Stimulated activated CD4-positive, alpha-beta T cell treated with anti-CD3 and anti-CD28 coated beads, Interleukin-15, amount 100 ng/mL, for 24 hours (primary cell): ENCODE measurements at places on chromosomes 5 and 9.

DNA sequence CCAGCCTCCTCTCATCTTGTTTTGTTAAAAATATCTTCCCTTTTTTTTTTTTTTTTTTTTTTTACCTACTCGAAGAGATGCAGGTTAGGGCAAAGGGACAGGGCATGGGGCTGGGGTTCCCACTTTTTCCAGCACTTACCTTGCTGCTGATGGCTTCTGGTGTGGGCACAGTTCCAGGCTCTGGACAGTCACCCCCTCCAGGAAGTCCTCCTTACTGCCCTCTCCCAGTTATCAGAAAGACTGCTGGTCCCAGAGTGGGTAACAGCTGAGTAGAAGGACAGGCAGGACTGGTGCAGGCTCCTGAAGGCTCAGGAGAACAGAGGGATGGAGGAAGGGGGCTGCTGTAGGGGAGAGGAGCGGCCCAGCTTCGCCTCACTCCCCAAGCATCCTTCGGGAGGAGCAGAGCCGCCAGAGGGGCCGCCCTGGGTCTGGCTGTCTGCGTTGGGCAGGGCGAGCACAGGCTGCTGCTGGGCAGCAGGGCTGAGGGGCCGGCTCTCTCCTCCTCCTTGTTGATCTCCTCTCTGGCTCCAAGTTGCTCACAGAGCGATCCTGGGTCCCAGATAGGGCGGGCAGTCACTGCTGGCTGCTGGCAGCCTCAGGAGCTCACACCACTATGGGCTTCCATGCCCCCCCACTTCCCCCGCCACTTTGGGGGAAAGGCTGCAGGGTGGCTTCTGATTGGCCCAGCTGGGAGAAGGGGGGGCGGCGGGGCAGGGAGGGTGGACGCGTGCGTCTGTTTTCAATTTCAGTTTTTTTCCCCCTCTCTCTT is at the start of gene PDGFRB:
Gene PDGFRB, minus strand, starts transcription at position 588 of the 769 bp plus-strand sequence. CDS start 18,798 bp downstream, outside the sequence.
- peak; percentile 44 for DNase-seq

DNA sequence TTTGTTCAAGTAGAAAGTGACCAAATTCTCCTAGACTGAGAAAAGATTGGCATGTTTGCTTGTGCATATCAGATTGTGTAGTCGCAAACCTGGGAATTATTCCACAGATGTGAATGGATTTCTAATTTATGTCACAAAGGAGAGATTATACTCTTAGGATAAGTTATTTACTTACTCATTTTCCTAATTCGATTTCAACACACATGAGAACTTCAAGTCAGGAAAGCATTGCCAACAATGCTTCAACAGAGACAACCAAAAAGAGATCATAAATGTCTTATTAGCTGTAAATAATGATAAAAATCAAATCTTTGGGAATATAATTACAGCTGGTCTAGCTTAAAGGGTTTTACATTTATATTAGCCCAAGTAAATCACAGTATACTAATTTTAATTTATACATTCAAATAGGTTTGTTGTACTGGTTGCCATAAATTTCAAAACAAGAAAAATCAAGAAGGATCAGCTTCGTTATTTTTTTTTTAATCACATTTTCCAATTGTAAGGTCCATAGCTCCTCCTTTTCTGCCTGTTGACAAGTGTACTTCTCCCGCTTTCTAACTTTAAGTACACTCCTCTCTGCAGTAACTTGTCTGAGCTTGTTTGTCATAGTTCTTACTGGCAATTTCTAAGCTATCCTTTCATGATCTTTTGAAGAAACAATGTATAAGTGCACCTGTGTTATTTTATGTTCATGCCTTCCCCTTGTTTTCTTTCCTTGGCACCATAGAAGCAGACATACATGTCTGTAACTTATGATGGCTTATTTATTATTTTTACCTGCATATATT is 246.6 kb downstream of the DEPDC1B start:
- no peak for DNase-seq

GRCh38 chr5:154484393-154485095 is 6.5 kb upstream of the HAND1 start:
- DNase-seq = no peak

GRCh38 chr5:17995997-17996396 is 361.7 kb downstream of the TAF11L14 start:
- DNase-seq = no peak

GRCh38 chr9:83284746-83285145 is 221.8 kb upstream of the RASEF start:
- no peak for DNase-seq

GRCh38 chr5:59460368-59461153 is 433.0 kb downstream of the PDE4D start:
- no peak for DNase-seq

- no peak for DNase-seq
Measured at GRCh38 chr9:117205806-117206205, 209.1 kb downstream of the ASTN2 start.

GRCh38 chr5:167773668-167774301 is 517.7 kb upstream of the WWC1 start:
- no peak for DNase-seq

DNA sequence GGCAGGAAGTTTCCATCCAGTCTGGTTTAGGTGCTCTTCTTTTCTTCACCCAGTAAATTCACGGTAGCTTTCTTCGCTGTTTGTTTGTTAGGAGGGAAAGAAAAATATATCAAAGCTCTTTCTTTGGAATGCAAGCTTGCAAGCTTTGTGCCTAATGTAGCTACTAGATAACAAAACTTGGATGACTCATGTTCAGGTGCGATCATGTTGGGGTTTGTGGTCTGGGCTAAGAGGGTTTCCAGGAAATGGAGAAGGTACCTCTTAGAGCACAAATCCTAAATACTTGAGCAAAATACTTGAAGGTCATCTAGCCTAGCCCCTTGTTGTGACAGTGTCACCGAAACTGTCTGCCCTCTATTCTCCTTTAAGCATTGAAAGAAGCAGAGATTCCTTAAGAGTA is 17.7 kb downstream of the SRP19 start:
- peak; percentile 52 for DNase-seq

DNA sequence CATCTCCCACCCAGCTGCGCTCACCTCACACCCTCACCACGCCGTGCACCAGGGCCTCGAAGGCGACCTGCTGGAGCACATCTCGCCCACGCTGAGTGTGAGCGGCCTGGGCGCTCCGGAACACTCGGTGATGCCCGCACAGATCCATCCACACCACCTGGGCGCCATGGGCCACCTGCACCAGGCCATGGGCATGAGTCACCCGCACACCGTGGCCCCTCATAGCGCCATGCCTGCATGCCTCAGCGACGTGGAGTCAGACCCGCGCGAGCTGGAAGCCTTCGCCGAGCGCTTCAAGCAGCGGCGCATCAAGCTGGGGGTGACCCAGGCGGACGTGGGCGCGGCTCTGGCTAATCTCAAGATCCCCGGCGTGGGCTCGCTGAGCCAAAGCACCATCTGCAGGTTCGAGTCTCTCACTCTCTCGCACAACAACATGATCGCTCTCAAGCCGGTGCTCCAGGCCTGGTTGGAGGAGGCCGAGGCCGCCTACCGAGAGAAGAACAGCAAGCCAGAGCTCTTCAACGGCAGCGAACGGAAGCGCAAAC is 1.1 kb downstream of the POU4F3 start:
- no peak for DNase-seq

- DNase-seq = no peak
Measured at GRCh38 chr5:81297531-81297930, 3.9 kb upstream of the ZCCHC9 start.

DNA sequence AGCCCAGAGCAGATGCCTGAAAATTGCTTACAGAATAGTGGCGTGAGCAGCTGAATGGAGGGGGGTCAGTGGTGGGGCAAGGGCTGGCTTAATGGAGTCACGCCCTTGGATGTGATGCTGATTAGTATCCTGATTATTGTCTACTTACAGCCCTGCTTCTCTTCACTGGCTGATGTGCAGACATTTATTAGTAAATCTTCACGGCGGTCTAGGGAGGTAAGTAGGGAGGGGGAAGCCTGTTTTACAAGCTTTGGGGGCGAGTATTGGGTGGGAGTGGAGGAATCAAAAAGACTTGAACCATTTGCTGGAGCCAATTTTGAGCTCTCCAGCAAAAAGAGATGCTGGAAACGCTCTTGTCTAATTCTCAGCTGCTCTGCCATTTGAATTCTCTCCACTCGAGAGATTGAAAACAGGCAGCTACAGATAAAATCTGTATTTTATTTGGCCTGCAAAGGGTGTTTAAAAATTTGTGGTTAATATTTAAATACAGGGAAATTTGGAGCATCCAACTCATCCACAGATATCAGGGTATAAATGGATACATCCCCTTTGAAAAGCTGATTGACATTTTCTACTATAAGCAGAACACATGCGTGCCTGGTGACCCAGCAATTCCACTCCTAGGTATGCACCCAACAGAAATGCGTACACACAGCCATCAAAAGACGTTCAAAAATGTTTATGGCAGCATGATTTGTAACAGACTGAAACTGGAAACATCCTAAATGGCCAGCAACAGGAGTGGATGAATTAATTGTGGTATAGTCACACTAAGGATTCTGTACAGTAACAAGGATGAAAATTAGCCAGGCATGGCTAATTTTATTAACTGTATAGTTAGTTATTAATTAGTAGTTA is 19.5 kb upstream of the ALDH1B1 start:
- DNase-seq = no peak

- no peak for DNase-seq
Measured at GRCh38 chr5:159786901-159787691, 129.2 kb upstream of the ADRA1B start.

DNA sequence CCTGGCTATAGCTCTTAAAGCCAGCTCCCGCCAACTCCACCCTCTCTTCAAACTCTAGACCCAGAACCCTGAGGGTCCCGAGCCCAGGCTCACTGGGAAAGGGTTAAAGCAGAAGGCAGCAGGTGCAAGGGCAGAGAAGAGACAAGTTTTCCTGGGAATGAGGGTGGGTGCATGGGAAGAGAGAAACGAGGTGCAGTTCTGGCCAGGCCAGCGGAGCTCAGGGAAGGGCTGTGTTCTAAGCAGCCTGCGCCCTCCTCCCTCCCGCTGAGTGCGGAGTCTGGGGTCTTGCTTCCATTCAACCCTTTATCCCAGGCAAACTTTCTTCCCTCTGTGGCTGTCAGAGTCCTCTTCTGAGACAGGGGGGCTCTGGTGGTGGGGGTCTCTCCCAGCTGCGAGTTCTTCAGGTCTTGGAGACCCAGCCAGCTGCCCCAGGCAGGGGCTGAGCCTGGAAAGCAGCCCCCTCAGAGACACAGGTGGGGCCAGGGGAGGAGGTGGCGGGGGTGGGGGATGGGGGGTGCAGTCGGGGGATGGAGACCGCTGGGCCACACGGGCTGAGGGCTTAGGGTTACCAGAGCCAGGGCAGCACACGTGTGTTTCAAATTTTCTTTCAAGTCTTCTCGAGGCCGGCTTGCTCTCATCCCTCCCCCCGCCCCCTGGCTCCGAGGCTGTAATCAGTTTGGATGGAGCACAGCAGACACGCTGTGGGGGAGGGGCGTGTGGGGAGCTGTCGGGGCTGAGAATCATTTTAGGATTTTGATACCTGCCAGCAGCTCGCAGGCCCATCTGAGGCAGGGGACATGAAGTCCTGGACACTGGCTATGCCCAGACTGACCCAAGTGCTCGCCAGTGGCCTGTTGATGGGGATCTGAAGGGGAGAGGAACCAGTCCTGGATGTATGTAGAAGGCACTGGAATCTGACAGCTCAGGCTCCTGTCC is 169.6 kb upstream of the SMIM23 start:
- no peak for DNase-seq

- DNase-seq = no peak
Measured at GRCh38 chr9:93776873-93777272, 178.3 kb downstream of the BARX1 start.

DNA sequence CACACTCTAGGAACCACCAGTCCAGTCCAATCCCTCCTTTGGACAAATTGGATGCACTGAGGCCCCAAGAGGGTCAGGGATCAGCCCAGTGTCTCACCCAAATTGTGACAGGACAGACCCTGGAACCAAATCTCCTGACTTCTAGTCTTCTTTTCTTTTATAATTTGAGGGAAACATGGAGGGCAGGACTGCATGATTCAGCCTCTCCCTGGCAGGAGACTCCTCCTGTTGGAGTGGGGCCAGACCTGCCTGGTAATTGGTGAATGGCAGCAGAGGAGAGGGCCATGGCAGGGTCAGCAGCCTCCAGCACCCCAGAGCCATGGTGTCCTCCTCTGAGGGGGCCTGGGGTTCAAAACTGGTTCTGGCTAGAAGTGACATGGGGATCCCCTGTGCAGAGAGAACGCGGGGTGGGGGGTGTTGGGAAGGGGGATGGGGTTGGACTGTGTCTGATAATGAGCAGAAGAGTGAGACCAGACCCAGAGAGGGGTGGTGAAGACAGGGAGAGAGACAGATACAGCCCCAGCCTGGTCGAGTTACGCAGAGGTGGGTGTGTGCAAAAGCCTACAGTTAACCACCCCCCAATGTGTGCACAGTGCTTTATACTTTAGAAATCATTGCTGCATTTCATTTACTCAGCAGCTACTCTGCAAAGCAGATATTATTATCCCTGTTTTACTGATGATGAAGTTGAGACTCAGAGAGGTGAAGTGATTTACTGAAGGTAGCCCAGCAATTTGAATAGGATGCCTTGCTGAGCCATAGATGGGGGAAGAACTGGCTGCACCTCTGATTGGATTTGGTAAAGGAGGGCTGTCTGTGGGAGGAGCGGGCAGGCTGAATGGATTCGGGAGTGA is 3.8 kb upstream of the SYNPO start:
- no peak for DNase-seq

DNA sequence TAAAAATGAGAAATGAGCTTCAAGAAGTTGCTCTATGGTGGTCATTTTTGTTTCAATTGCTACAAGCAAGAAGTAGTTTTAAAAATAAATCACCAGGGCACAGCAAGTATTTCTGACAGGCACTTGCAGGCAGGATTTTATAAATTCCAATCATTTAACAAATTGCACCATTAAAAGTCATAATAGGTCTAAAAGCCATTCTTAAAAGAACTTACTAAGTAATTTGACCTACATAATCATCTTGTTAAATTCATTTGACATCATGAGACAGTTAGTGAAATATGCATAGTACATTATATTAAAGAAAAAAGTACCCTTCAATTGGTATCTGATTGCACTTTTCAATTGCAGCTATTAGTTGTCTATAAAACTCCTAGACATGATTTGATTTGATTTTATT is 31.0 kb downstream of the TLX3 start:
- DNase-seq = no peak

DNA sequence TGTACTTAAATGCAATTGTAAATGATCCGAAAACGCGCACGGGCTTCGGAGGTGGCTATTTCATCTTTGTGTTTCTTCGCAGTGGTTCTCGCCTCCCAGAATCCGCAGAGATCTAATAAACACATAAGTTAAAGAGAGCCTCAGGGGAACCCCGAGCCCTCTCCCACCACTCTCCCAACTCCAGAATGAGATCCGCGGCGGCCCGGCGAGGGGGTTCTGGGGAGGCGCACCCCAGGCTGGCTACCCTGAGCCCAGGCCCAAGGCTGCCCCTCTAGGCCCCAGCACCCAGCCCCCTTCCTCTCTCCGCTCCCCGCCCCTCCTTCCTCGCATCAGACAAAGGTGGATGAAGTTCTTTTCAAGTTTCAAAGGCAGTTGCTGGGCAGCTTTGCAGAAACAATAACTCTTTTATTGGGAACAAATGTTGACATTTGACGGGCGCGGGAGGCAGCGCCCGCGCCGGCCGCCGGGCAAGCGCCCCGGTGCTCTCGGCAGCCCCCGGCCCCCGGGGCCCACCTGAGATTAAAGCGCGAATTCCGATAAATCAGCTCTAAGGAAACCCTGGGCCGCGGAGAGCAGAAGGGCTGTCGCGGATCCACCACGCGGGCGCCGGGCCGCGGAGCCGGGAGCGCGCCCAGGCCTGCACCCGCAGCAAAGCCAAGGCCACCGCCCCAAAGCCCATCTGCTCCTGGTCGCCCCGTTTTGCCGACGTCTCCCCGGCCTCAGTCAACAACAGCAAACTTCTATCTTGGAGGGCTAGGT is 8.4 kb downstream of the IRX2 start:
- DNase-seq = no peak

- no peak for DNase-seq
Measured at GRCh38 chr9:14752271-14752670, 29.7 kb upstream of the CER1 start.
